ENCODE measurements at places on chromosomes 16 and 17.
A peak's percentile ranks its signal among the peaks of the same experiment; 100 is the strongest.

- DNase-seq: no peak
Measured at GRCh38 chr17:77210331-77210730, 69.6 kb downstream of the SEC14L1 start.

DNA sequence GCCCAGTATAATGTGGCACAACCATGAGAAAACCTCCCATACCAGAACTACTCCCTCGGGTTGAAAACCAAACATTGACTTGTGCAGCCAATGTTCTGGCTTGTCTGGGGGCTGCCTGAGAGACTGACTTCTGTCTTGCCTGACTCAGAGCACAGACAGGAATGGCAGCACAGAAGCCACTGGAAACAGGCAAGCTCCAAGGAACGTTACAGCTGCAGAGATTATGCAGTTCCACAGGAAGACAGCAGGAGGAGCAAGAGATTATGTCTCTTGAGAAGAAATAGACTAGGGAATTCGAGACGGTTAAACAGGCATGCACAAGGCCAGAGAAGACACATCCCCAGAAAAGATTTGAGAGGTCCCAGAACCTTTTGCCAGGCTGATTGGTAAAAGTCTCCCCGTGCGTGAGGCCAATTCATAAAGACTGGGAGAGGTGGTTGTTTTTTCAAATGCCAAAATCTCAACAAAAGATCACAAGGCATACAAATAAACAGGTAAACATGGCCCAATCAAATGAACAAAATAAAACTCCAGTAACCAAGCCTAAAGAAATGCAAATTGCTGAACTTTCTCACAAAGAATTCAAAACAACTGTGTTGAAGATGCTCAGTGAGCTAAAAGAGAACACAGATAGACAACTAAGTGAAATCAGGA is 90.6 kb upstream of the CDH5 start:
- no peak for DNase-seq

GRCh38 chr17:18928628-18929125 is 23.3 kb upstream of the SLC5A10 start:
- no peak for DNase-seq

GRCh38 chr16:66510711-66511601 is 39.0 kb downstream of the TK2 start:
- peak; percentile 32 for DNase-seq

DNA sequence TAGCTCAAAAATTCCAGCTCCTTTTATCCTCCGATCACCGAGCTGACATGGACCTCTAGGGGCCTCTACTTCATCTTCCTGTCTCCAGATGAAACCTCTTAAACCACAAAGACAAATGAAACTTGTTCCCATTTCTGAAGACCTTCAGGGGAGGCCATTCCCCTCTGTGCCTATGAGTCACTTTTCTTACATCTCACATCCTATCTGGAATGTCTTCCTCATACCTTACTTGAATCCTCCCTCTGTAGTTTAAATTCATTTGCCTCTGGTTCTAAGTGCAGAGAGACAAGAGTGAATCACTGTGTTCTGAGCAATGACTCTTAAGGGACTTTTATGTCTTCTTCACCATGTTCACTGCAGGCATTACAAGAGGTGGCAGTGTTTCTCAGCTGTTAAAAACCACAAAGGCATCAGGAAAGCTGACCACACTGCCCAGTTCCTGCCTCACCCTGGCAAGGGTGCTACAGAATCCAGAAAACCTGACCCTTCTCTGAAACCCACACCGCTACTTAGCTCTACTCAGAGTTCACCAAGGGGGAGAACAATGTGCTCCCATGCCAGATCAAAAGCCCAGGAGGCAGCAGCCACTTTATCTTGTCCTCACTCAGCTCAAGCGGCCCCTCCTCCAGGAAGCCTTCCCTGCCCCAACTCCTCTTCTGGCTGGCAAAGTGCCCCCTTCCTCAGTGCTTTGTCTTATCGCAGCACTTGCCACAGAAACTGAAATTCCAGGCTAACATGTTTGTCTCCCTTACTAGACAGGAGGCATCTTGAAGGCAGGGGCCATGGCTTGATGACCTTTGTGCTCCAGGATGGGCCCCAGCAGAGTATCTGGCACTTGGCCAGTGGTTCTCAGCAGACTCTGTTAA is 6.4 kb downstream of the CUEDC1 start:
- DNase-seq: peak; percentile 93
